Progenitor cell of endocrine pancreas (in vitro differentiated cells): ENCODE measurements at places on chromosomes 1 and 21. TPM values are rescaled to one million over a fixed set of nuclear protein-coding genes. Genes with fewer than 3 reads are reported as not detected.

GRCh38 chr21:39451332-39452206 is at the start of gene SH3BGR:
SH3BGR (plus strand) TSS chr21:39451970; CDS start chr21:39452097, 127 bp downstream.
- DNase-seq, result no peak

- DNase-seq, result no peak
Measured at GRCh38 chr1:71657891-71658679, 577.2 kb upstream of the ZRANB2 start.

DNA sequence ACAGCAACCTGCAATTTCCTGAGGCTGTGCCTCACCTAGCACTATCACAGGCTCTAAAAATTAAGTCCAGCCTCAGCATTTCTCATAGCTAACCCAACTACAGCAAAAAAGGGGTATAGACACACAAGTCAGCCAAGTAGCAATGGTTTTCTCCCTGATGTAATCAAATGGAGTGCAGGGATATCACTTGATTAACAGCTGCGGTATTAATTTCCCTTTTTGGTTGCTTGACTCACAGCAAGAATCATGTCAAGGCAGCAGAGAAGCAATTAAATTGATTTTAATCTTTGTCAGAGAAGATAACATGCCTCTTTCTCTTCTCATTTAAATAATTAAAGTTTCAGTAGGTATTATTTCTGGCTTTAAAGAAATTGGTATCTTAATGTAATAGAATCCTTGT is 278.9 kb downstream of the RWDD3 start:
- DNase-seq, result no peak

DNA sequence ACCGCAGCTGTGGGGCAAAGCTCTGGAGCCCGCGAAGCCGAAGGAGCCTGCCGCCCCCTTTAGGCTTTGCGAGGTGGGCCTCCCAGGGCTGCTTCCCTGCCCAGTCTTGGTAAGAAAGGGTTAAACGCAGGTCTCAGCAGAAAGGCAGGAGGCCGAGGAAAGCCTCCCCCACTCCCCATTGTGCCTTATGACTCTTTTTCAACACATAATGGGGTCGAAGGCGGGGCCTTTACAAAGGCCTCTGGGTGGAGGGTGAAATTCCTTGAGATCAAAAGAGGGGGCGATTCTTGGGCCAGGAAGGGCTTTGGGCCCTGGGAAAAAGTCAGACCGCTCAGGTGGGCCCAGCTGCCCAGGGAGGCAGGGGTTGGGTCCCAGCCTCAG is 880 bp downstream of the ALPL start:
- DNase-seq, result no peak

DNA sequence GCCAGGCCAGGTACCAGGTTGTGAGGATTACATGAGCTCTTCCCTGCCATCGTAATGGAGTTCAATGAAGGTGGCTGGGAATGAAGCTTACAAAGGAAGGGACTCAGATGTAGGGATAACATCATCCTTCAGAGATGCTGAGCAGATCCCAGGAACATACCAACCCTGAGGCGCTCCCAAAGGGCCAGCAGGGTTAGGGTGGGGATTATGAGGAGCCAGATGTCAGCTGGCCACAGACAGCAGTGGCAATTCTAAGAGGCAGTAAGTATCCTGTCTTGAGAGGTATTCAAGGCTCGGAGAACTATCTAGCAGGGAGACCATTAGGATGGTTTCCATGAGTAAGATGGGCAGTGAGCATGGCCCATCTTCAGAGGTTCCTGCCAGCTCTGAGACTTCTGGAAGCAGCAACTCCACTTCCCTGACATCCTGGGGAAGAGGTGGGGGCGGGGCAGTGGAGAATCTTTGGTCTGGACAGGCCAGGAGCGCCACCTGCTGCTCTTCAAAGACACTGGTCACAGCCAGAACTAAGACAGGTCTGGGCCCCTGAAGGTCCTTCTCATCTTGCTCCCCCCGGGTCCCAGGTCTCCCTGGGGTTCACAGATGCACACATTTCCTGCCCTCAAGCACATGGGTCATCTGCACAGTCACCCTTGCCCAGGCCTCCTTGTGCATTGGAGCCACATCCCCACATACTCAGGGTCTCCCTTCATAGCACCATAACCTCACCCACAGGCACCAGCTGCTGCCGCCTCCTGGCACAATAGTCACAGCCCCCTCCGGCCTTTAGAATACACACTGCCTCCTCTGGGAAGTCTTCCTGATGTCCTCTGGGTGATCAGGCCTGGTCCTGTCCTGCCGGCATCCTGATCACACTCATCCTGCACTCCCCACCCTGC is 2.7 kb upstream of the SDC3 start:
- peak; percentile 63 for DNase-seq

- no peak for DNase-seq
Measured at GRCh38 chr21:40014394-40014793, 147.2 kb downstream of the PCP4 start.

GRCh38 chr1:83561346-83561745 is 437.6 kb downstream of the TTLL7 start:
- DNase-seq, result no peak

DNA sequence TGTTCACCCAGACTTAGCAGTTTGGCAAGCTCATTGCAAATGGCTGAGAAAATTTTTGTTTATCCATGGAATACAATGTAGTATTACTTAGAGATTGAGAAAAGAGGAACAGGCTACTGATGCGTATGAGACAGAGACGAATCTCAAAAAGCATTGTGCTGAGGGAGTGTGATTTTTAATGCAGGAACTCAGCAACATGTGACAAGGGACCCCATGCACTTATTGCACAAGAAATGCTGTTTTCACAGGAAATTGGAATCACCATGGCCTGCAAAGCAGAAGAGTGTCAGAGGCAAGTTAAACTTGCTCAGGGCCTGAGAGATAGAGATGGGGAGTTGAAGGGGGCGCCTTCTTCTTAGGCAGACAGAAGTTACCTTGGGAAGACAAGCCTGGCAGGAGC is 32.6 kb upstream of the TLR5 start:
- no peak for DNase-seq

GRCh38 chr1:197638316-197638715 is 137.0 kb downstream of the DENND1B start:
- no peak for DNase-seq

- DNase-seq, result no peak
Measured at GRCh38 chr1:55536545-55536865, 321.3 kb upstream of the USP24 start.

DNA sequence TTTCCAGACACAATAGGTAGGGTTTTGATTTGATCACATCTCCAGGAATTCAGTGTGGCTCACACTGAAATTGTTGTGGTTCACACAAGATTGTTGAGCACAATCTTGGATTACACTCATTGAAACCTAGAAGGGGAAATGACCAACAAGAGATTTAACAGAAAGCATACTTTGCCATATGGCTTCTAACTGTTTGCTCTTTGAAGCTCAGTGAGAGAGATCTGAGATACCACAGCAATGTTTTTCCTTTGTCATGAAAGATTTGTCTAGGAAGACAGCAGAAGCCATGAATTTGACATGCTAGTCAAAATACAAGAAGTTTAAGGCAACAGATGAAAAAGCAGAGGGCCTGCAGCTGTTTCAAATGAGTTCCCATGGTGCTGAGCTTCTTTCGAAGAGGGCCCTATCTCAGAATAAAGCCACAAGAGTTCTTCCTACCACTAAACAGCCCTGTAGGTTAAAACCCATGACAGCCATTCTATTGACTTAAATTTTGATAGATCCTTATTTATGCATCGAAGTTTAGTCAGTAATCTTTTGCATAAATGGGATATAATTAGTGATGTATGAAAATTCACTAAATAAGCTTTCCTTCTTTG is 650.4 kb downstream of the LTN1 start:
- DNase-seq, result no peak

- no peak for DNase-seq
Measured at GRCh38 chr1:210412240-210412639, 83.5 kb downstream of the HHAT start.

DNA sequence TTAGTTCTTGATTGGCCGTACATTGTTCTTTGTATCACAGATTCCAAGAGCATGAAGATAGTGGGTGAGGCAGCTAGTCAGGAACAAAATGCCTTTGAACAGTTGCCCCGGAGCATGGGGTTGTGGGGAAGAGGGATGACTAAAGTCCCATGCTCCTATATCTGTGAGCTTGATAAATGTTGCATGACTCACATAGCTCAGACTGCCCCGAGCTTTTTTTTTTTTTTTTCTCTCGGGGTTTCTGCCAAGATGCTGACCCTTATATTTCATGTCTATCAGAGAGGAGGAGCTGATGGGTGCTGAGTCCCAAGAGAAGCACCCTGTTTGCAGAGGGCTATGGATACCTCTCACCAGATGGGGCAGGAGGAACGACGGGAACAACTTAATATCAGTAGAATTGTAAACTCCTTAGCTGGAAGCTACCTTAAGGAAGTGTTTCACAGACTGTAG is 40.6 kb downstream of the SRRM1 start:
- no peak for DNase-seq

- no peak for DNase-seq
Measured at GRCh38 chr1:81848880-81849682, 48.3 kb downstream of the ADGRL2 start.

DNA sequence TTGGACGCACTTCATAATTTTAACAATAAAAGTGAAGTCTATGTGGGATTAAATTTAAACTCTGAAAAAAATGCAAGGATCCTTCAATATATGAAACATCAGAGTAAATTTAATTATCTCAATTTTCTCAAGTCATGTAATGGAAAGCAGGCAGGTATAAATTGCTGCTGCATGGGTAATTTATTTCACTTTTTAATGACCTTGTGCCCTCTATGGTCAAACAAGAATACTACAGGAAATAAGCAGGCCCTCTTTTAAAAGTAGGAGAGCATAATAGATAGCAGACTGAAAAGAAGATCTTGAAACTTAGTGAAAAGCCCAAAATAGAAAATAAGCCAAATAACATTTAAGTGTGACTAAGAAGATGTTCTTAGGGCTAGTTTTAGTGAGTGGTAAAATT is 22.9 kb downstream of the BCAS2 start:
- no peak for DNase-seq

DNA sequence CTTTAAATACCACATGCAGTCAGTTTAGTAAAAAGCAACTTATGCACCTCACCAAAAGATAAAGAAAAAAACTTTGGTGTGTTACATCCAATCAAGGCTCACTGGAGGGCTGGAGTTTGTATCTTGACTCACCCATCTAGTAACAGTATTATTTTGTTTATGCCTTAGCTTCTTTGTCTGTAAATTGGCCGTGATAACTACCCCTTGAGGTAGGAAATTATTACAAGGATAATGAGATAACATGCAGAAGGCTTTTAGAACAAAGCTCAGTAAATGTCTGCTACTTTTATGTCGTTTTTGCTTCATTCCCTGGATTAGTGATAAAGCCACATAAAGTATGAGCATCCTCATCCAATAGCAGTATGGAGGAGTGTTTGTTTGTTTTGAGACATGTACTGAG is 94.8 kb downstream of the ATP5PO start:
- no peak for DNase-seq

DNA sequence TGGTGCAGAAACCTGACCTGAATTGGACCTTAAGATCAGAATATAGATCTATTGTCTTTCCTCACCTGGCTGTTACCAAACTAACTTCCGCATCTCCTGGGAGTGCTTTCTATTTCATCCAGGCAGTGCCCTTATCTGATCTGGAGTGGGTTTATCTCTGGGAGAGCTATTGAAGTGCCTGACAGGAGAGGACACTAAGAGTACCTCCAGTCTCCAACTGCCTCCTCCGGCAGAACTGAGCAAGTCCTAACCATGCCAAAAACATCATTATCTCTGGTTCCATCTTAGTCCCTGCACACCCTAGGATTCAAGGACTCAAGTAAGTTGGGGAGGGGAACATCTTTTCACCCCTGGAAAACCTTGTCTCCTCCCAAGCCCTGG is 12.4 kb upstream of the KCNJ15 start:
- DNase-seq, result no peak

DNA sequence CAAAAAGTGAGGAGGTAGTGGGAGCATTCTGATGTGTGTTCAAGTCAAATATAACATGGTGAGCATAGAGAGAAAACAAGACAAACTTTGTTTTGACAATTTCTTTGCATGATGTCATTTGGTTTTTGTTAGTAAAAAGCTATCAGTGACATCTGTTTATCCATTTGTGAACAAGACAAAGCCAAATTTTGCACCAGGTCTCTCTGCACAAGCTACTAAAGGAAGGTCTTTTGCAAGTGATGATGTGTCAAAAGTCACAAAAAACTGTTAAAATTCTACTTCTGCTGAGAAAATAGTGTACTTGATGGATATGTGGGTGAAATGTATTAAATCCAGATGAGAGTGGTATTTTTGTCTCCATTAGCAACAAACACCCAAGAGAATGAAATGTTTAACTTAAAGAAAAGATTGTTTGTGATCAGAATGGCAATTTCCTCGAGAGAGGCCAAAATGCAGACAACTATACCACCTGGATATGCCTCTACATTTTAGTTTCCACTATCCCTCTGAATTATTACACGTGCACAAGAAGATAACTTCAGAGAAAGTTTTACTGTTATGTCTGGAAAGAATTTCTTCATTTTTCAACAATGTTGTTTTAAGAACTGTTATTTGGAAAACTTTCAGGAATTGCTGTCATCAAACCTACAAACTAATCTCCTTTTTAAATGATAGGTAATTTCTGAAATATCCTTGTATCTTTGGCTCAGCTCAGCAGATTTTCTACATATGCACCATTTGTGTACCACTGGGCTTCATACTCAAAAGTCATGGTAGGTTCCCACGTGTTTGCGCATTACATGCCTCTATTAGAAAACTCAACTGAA is 807.4 kb upstream of the ADGRL2 start:
- no peak for DNase-seq

The ZNF683 gene
- not detected in 2 replicates for total RNA-seq

The TGFBR3 gene
- 4.9 and 6.6 TPM in 2 replicates for total RNA-seq

The FAAH gene
- 36.6 and 38.6 TPM in 2 replicates for total RNA-seq

The LCE1C gene
- not detected in 2 replicates for total RNA-seq

The ARHGEF16 gene
- total RNA-seq, result 60.5 and 63.6 TPM in 2 replicates

The ASCL5 gene
- 0.26 and 0.36 TPM in 2 replicates for total RNA-seq

The HMCN1 gene
- total RNA-seq, result 3.4 and 5.6 TPM in 2 replicates
